Activated T-helper 1 cell treated with anti-CD3 and anti-CD28 coated beads, Interleukin-2, amount 50 U/mL, for 16 hours (primary cell): ENCODE measurements at places on chromosomes 6 and 20.

- DNase-seq = no peak
Observed at GRCh38 chr6:89269252-89269651, 45.8 kb downstream of the GABRR2 start.

- no peak for DNase-seq
Observed at GRCh38 chr6:168403370-168404005, 37.5 kb upstream of the SMOC2 start.

DNA sequence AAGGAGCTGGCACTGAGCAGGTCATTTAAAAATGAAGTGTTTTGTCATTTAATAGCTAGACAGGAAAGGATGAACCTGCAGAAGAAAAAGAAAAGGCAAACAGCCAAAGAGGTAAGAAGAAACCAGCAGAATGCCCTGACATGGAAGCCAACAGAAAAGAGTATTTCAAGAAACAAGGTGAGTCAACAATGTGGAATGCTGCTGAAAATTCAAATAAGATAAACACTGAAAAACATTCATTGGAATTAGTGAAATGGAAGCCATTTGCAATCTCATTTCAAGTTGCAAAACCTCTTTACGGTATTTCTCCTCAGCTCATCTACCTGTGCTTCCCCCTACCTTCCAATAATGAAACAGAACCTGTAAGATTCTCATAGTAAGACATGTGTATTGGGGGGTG is 59.6 kb downstream of the RWDD2A start:
- no peak for DNase-seq

DNA sequence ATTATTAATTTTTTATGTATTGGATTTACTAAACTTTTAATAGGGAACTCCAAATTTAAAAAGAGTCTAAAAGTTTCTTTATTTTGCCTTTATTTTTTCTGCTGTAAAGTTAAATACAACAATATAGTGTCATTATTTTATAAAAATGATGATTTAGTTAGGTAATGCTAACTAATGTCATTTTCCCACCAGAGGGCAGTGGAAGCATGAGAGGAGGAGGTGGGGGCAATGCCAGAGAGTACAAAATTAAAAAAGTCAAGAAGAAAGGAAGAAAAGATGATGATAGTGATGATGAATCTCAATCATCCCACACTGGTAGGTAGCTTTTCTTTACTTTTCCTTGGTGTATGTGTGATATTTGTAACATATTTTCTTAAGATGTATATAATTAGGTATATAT is 20.2 kb upstream of the FHL5 start:
- DNase-seq = no peak

DNA sequence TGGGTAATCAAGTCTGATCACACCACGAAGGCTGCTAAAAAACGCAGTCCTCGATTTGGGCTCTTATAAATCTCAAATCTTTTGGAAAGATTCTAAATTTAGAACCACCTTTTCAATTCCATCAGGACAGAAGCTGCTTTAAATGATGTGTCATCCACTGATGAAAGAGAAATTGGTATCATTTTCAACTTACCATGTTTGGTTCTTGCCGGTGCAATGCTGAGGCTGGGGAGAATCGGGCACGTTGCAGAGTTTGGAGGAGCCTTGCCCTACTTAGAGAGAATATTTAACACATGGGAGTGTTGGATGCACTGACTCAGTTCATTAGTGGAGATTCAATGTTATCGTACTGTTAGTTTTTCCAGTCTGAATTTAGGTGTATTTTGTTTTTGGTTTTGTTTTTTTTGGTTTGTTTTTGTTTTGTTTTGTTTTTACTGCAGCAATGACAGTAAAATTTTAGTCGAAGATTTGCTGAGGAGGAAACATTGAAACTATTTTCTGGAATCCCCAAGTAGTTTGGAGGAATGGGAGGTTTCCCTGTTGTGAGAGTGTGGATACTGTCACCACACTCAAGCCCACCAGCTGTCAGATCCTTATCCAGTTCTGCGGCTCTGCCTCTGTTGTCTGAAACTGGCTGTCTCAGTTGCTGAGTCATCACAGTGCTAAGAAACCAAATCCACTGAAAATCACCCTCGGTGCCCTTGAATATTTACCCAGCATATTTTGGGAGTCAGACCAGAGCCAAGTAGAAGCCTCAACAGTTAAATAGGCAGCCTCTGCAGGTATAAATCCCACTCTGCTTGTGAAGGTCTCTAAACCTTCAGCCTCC is 497.0 kb downstream of the BTBD3 start:
- DNase-seq = no peak

DNA sequence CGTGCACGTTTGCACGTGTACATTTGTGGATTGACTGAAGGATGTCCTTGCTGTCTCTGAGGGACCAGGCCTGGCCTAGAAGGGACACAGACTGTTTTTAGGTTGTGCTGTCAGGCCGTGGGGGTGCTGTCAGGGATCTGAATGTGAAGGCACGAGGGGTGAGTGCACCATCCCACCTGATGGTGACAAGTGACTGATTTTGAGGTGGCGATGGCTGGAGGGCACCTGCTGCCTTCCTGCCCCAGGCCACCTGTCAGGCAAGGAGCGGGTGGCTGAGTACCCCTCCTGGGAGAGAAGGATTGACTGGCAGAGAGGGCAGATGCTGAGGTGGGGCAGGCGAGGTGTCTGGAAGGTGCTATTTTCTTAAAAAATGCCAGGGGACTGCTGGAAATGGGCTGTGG is 1.2 kb downstream of the RAB44 start:
- no peak for DNase-seq
